ENCODE measurements at places on chromosomes 1 and 21.

- no peak for DNase-seq
Measured at GRCh38 chr1:41410462-41410861, 49.2 kb downstream of the FOXO6 start.

DNA sequence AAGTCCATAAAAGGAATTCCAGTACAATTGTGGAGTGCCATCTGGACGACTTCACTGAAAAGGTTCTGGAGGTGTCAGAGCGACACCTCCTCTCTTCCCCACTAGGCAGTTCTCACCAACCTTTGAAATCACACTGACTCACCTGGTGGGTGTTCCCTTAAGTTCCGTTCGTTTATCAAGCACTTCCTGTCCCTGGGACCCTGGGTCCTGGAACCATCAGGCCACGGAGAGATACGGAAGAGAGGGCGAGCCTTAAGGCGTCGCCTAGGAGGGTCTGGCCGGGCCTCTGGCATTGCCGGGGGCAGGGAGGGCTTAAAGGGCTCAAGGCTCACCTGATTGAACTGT is 317 bp downstream of the SPAG17 start:
- no peak for DNase-seq

GRCh38 chr1:150981805-150982712 is at the start of gene ANXA9:
ANXA9 (plus strand) TSS chr1:150982292; CDS start chr1:150983106, 814 bp downstream.
- no peak for DNase-seq

DNA sequence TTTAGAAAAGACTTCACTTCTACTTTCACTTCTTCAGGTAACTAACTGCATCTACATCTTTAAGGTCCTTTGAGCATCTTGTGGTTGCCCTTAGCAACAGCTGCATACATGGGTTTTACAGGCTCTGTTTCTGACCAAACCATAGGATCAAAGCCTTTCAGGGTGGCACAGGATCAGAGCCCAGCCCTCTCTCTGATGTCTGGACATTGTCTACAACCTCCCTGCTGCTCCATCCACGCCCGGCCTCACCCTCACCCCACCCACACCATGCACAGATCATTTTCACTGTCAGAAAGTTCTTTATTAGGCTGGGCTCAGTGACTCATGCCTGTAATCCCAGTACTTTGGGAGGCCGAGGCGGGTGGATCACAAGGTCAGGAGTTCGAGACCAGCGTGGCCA is 5.2 kb downstream of the NCF2 start:
- DNase-seq, result no peak

DNA sequence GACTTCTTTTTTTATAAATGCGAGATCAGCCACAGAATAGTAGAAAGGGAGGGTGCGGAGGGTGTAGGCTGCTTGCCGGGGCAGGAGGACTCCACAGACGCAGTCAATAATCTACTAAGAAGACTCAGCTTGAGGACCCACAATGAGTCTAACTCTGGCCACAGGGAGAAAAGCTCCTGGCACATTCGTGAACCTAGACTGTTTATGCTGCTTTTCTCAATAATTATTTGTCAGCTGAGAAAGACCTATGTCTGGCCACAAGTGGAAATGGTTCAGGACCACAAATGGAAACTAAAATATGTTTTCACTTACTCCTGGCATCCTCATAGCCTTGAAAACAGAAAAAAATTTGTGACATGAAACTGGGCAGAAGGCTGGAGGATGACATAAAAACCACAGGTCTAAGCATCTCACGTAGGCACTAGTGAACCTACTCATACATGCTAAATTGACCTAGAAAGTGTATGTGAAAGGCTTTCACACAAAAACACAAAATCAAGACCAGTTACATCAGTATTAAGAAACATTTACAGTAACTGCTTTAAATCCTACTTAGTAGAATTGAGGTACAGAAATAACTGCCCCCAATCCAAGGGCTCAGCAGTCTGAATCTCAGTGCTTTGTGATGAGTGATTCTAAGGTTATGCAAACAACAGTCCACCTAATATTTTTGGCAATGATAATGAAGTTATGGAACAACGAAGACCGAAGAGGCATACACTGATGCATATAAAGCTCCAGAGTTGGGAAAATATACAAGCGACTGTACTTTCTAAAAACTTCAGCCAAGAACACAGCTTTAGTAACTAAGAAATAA is 159.5 kb downstream of the SLC45A1 start:
- DNase-seq, result no peak

DNA sequence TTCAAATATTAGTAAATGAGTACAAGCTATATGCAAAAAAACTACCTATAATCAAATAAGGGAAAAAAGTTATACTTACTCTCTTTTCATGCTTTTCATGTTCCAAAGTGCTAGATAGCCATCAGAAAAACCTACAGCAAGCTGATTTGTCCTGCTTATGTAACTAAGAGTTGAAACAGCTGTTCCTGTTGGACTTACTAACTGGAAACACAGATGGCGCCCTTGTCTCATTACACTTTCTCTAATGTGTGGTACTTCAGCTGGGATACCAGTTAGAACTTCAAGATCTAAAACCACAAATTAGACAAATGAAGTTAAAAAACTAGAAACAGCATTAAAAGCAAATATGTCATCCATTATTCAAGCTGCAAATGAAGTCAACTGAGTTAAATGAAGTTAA is 24.3 kb downstream of the AHCTF1 start:
- no peak for DNase-seq

- DNase-seq, result no peak
Measured at GRCh38 chr1:98221923-98222322, 301.1 kb upstream of the DPYD start.

- DNase-seq, result no peak
Measured at GRCh38 chr1:79617777-79618176, 611.2 kb upstream of the ADGRL4 start.

DNA sequence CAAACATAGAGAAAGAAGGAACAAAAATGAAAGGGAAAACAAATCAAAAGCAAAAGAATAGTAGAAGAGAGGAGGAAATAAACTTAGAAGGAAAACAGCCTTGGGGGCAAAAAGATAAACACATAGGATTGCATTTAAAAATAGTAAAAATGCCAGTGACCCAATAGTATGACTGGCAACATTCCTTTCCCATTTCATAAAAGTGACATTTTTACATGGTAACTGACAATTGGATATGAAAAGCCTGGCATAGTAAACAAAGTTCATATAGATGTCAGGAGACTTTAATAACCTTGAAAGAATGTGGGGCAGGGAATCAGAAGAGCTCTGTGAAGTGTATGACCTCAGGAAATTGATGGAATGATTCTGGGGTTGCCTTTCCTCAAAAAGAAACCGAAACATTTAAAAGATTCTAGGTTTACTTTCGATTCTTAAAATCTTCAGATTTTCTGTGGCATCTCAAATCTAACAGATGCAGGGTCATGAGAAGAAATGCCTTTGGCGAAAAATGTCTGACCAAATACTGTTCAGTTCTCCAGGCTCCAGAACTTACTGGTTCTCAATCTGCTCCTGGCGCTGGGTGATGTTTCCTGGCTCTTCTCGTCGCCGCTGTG is 33.7 kb downstream of the SPTA1 start:
- DNase-seq, result no peak

DNA sequence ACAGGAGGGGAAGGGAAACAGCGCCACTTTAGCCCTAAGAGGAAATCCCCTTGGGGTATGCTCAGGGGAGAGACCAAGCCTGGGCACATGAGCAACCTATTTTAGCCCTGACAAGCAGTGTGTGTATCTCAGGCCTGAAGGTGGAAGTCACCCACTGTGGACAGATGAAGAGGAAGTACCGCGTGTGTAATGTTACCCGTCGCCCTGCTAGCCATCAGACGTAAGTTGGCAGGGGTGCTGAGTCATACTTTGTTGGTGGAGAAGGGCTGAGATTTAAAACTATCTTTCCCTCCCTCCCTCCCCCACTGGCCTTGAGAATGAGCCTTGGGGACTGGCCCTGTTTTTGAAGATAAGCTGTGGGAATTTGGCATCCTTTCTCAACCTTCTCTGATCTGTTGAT is 11.2 kb downstream of the AGO1 start:
- DNase-seq, result no peak

- no peak for DNase-seq
Measured at GRCh38 chr1:237748171-237748960, 142.4 kb downstream of the ZP4 start.

GRCh38 chr21:40595806-40596205 is 251.2 kb downstream of the DSCAM start:
- no peak for DNase-seq

GRCh38 chr21:41819236-41819855 is 52.5 kb upstream of the RIPK4 start:
- DNase-seq, result no peak

DNA sequence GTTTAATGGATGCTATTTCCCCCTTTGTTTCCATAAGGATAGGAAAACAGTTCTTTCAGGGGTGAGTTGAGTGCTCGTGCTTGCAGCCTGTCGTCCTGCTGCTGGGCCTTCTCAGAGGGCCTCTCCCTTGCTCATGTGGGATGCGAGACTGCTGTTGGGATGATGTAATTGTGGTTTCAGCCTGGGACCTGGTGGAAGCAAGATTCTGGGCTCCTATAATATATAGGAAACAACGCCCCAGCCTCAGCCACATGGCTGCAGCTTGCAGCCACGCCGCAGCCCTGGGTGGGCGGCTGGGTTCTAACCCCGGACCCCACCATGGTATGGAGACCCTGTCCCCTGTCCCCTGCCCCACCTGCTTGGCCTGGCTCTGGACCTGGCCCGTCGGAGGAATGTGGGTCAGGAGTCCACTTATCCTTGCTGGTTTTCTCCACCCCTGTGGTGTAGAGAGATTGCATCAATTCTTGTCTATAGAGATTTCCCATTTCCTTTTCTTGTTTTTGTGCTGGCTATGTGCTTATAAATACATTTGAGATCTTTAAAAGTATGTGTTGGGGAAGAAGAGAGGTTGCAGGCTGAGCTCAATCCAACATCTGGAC is 357.8 kb downstream of the SIPA1L2 start:
- DNase-seq, result no peak

- DNase-seq, result no peak
Measured at GRCh38 chr1:236524895-236525184, 1.1 kb downstream of the LGALS8 start.

GRCh38 chr1:63004868-63005267 is 220.9 kb downstream of the ATG4C start:
- no peak for DNase-seq

DNA sequence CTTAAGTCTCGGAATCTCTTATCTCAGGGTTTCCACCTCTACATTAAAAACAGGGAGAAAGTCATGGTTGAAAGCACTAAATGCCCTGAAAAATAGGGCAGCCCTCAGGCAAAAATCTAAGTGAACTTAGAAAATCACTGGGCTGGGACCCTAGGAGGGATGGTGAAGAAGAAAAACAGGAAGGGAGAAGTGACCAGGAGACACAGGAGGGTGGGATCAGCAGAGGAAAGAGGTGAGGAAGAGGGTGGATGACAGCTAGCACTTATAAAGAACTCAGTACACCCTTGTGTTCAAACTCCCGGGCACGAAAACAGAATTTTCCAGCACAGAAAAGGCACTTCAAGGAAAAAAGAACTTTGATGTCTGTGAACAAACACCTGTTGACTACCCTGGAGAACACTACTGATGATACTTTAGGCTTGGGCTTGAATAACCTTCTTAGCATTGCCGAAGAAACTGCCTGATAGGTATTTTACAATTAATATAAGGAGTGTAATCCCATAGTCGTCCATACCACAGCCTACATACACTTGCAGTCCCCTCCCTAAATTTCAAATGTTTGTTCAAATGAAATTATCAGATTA is 2.0 kb downstream of the CHML start:
- no peak for DNase-seq

DNA sequence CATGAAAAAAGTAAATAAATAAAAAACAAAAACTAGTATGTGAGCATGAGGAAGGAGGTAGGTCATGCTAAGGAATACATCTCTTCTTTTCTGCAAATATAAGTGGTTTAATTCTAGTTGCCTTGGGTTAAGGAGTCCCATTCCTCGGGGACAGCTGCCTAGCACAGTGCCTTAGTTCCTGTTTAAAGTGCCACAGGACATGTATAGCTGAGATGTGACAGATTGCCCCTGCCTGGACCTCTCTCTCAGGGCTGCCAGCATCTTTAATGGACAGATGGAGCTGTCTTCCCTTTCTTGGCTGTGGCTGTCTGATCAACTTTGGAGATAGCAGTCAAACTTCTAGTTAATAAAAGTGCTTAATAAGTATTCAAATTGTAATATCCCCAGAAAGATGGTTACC is 50.0 kb downstream of the TSEN15 start:
- DNase-seq, result no peak

GRCh38 chr1:169525391-169525790 is 39.6 kb upstream of the SLC19A2 start:
- DNase-seq, result no peak

DNA sequence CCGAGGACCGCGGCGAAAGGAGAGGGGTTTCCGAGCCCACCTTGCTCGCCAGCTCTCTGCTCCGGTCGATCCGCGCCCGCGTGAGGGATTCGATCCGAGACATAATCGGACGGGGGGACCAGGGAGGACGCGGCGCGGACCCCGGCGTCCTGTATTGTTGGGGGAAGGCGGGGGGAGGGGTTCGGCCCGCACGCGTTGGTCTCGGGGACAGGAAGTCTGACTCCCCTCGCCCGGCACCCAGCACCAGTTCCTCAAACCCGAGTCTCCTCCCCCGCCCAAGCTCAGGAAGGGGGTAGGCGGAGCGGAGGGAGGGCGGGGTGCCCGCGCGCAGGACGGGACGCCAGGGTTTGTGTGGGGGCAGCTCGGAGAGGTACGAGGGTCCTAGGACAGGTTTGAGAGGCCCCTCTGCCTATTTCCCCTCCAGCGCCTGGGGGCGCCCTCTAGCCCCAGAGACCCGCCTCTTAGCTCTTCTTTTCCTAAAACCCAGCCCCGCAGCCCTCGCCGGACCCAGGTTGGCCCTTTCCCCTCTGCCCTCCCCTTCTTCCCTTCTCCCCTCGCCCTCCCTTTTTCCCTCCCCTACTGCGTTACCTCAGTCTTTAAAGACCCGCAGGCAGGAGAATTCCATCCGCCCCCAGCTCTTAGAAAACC is at the start of gene ARHGEF2:
Gene ARHGEF2, minus strand, starts transcription at position 223 of the 648 bp plus-strand sequence. Its CDS starts 120 bp downstream, at position 103.
- peak; percentile 66 for DNase-seq

DNA sequence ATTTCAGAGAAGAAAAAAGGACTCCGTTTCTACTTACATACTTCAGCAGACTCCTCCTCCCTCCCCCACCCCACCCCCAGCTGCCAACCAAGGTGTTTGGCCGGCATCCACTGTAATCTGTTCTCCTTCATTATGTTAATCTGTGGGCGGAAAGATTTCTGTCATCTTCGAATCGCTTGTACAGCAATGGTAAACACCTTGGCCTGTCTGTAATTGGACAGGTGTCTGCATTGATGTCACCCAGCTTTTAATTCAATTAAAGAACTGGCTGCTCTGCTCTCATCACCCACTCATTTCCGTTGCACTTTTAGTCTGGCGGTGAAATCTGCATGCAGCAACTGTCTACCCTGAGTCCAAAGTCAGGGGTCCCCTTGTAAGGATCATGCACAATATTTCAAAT is 368.6 kb downstream of the USH2A start:
- DNase-seq, result no peak

DNA sequence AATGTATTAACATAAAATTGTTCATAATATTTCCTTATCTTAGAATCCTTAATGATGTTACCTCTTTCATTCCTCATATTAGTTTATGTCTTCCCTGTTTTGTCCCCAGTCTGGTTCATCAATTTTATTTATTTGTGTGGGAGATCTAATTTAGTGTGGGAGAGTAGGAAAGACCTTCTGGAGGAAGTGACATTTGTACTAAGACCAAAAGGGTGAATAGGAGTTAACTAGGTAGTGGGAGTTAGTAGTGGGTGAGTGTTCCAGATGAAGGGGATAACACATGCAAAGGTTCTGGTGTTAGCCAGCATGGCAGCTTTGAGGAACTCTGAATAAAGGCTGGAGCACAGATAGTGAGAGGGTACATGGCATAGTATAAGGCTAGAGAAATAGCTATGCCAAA is 21.4 kb downstream of the RASAL2 start:
- DNase-seq, result no peak

GRCh38 chr1:22983944-22984343 is 11.3 kb upstream of the LACTBL1 start:
- no peak for DNase-seq

GRCh38 chr1:201554190-201554600 is 15.3 kb downstream of the NAV1 start:
- DNase-seq, result no peak
